Activated naive CD4-positive, alpha-beta T cell treated with anti-CD3 and anti-CD28 coated beads, Interleukin-2, amount 50 U/mL, for 16 hours (primary cell): ENCODE measurements at places on chromosomes 4 and X.

- DNase-seq, result no peak
Observed at GRCh38 chr4:73718375-73719373, 21.7 kb upstream of the CXCL8 start.

- no peak for DNase-seq
Observed at GRCh38 chrX:95885074-95885473, 799.6 kb upstream of the DIAPH2 start.

DNA sequence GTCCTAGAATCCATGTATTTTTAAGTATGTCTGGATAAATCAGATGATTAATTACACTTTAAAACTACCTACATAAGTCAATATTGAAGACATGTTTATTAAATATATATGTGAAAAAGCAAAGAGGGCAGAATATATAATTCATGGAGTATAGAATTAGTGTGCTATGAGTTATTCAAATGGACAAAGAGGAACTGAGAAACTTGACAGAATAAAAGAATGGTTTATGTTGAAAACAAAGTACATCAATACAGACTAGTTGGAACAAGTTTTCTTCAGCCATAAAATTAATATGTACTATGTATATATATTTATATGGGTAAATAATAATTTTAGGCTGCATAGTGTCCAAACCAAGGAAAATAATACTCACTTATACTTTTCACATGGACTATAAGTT, 173.5 kb downstream of the NPFFR2 start:
- no peak for DNase-seq

DNA sequence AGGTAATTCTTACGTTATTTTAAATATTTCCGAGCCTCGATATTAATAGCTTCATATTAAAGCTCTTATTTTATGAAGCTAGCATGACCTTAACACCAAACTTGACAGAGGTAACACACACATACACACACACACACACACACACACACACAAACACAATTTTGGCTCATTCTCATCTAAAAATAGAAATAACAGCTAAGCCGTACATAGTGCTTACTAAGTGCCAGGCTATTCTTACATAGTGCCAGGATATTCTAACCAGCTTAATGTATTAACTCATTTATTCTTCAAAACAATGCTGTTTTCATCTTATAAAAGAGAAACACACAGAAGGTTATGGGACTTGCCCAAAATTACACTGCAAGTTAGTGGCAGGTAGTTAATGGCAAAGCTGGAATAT, 87.0 kb upstream of the BLTP1 start:
- DNase-seq, result no peak

DNA sequence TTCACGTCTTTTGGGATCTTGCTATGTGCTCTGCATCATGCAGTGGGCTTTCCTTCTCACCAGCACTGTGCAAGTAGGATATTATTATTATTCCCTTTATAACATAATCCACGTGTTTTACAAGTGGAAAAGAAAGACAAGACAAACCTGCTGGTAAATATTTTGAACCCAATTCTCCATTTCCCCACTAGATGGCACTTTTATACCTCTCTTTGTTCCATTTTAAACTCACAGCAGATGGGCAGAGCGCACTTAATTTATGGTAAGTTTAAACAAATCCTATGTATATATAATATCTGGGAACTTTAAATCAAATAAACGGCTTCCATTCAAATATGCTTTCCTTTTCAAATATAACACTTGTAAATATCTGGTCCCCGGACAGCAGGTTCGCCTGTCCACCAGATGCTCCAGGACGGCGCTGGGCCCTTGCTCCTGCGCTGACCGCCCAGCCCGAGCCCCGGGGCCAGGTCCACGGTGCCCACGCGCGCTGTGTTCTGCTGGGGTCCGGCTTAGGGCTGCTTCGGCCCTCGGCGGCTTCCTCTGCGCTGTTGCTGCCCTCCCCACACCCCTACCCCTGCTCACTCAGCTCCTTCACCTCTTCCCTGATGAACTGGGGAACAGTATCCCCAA, 31.1 kb downstream of the F11 start:
- no peak for DNase-seq

GRCh38 chr4:180630012-180630665, 1613.1 kb upstream of the TENM3 start:
- no peak for DNase-seq

DNA sequence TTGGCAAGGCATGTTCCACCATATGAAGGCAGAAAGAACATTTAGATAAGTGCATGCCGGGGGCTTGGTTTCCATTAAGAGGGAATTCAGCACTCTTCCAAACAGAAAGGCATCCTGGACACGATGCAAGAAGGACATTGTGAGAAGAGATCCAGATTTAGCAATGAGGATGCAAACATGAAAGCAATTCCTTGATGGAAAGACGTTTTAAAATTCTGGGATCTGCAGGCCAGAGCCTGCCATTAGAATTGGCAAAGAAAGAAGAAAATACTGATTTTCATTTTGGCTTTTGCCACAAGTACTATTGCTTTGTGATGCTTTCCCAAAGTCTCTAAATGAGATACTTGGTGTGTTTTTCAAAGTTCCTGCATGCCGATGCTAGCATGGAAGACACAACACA, 367.6 kb downstream of the PPP3CA start:
- no peak for DNase-seq

DNA sequence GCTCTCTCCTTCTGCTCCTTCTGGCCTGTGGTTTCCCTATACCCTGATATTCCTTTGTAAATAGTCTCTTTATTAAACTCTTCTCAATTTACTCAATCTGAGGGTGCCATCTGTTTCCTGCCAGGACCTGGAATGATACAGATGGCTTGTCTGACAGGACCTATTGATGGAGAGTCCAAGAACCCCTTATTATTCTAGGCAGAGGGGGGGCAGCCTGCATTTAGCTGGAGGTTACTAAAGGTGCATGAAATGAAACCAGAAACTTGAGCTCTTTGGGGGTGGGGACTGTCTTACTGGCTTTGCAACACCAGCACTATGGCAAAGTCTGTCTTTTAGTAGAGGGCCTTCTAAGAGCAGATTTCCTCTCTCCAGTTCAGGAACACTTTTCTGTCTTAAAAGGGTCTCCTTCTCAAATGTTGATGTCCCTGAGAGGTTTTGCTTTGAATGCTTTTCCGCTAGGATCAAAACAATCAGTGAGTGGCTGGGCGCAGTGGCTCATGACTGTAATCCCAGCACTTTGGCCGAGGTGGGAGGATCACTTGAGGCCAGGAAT, 162.5 kb upstream of the MED14 start:
- no peak for DNase-seq

- DNase-seq, result no peak
Observed at GRCh38 chr4:94221916-94222315, 14.3 kb downstream of the SMARCAD1 start.

DNA sequence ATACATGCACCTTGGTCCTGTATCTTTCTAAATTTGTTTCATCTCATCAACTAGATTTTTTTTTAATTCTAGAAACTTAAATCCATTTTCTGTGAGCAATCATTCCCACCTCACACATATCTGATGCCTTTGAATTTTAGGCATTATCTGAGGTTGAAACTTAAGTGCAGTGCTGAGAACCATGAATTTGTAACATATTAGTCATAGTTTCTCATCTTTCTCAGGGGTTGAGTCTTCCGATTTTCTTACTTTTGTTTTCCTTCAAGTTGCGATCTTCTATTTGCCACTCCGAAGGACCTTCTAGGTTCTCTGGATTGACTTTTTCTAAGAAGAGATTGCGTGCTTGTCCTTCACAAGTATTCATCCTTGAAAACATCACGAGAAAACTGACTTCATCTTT, 3.7 kb upstream of the NR0B1 start:
- no peak for DNase-seq

DNA sequence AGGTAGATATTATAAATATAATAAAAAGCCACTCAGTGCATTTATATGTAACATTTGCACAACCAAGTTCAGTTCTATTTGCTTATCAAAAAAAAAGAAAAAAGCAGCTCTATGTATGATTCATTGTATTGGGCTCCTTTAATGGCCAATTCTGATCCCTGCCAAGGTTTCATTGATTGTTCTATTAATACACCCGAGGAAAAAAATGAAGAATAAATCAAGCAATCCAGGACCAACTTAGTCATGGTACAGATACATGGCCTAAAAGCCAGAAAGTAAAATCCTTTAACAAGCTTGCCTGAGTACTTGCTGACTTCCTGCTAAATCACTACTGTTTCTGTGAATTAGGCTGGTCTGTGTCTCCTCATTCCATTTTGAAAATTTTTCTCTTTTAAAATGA, 77.6 kb upstream of the PCDH7 start:
- DNase-seq, result no peak

DNA sequence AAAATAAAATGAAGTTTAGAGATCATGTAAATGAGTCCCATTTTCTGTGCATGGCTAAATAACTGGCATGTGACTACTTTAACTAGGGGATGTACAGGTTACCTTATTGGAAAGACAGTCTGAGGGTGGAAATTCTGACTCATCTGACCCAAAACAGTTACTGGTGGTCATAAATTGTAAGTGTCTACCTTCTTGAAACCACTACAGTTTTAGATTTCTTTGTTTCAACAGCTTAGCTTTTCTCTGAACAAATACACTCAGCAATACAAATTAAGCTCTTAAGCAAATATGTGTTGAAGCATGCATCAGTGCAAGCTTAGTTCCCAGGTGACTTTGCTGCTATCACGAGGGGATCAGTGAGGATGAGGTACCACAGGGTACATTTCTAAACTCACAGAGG, 60.7 kb upstream of the PGM2 start:
- DNase-seq, result no peak

- DNase-seq, result no peak
Observed at GRCh38 chr4:81152839-81153713, 61.9 kb downstream of the PRKG2 start.

DNA sequence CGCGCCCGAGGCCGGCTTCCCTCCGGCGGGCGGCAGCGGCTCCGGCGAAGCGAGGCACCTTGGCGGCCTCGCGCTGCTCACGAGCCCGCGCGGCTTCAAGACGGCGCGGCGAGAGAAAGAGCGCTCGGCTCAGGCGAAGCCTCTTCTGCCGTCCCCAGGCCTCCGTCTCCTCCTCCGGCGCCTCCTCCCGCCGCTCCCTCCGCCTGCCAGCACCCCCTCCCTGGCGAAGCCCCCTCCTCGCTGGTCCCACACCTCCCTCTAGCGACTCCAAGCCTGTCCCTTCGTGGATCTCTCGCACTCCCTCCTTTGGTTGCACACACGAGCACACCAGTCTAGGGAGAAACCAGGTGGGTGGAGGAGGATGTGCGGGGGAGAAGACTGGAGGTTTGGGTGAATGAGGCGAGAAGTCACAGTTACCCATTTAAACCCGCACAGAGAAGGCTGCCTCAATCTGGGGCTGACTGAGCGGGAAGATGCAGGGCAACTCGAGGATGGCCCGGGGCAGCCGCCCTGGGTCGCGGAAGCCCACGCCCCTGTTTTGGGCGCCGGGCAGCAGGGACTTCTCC, at the start of gene CAMK2D:
Gene CAMK2D (minus strand): TSS at position 119 of the 566 bp plus-strand sequence. CDS start 670 bp downstream, outside the sequence.
- DNase-seq, result peak; percentile 88

DNA sequence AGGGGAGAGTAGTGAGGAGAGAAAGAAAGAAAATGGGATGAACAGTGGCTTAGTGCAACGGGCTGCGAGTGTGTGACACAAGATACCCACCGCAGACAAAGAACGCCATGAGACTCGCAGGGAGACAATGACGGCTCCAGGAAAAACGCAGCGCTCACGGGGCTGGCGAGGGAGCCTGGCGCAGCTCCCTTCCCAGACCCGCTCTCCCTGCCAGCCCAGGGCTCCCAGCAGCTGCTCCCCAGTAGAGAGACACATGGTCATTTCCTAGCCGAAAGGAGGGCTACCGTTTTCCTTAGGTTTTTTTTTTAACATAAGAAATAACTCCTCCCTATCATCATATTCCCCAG, 149.5 kb downstream of the MAML3 start:
- DNase-seq, result no peak

DNA sequence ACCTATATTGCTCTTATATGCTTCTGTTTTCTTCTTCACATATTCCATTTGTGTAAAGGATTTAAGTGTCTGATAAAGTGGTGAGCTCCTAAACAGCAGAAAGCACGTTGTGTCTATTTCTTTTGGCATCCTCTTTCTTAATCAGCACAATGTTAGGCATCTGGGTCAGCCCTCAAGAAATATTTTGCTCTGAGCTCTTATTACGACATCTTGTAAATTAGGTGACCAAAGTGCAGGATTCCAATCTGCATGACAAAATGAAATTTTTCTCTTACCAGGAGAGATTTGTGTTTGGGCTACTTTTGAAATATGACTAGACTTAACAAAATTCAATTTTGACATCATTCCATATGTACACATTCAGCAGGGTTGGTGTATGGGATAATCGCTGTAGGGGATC, 210.0 kb upstream of the IGFBP7 start:
- no peak for DNase-seq

- DNase-seq, result no peak
Observed at GRCh38 chr4:159269116-159269515, 166.2 kb downstream of the RAPGEF2 start.

DNA sequence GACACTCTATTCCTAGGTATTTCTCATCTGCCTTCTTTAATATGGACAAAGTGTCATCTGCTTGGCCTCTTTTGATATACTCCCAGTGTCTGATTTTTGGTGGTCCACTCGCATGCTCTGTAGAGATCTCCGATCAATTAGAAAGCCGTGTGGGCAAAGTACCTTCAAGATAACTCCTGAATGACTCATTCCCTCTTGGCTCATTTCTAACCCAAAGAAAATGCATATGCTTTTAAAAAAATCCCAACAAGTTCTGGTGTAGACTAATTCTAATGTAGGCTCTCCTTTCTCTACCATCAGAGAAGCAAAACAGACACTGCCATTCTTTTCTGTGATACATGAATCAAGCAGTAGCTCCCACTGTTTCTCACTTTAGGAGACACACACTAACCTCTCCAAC, 714.9 kb upstream of the ADGRL3 start:
- no peak for DNase-seq

GRCh38 chrX:71164071-71164470, 19.4 kb downstream of the NLGN3 start:
- DNase-seq, result no peak

DNA sequence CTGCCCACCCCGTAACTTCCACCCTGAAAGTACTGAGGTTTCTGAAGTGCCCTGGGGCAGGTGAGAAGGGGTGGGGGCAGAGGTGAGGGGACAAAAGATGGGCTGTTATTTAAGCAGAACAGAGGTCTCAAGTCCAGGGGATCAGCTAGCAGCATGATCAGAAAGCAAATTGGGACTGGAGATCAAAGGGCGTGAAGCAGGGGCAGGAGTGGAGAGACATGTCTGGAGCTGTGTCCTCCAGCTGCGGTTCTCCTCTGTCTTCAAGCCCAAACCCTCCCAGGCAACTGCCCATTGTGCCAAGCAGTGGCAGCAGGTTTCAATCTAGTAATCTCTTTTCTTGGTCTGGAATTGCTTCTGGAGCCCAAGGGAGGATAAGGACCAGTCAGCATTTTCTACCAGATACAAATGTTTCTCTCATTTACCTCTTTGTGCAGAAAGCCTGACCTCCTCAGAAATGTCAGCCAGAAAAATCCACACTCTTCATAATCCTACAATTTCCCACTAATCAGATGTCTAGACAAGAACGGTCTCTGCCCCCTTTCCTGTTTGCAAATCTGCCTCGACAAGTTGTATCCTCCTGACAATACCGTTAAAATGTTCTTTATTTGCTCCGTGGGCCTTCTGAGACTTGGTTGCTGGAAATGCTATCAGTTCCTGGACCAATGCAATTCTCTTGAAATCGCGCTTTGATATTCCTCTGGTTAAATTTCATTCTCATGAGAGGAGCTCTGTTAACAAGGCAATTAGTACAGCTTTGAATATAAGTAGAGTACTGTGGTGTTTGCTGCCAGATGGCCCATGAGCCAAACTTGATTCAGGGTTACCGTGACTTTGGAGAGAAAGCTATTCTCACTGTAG, 23.2 kb upstream of the RASL11B start:
- DNase-seq, result no peak

GRCh38 chr4:175716961-175717360, 95.1 kb downstream of the GPM6A start:
- DNase-seq, result no peak
